ENCODE measurements at places on chromosomes 6 and 20.

- no peak for DNase-seq
These were observed 12.7 kb upstream of the HLA-DRB1 start for GRCh38 chr6:32602383-32602782.

DNA sequence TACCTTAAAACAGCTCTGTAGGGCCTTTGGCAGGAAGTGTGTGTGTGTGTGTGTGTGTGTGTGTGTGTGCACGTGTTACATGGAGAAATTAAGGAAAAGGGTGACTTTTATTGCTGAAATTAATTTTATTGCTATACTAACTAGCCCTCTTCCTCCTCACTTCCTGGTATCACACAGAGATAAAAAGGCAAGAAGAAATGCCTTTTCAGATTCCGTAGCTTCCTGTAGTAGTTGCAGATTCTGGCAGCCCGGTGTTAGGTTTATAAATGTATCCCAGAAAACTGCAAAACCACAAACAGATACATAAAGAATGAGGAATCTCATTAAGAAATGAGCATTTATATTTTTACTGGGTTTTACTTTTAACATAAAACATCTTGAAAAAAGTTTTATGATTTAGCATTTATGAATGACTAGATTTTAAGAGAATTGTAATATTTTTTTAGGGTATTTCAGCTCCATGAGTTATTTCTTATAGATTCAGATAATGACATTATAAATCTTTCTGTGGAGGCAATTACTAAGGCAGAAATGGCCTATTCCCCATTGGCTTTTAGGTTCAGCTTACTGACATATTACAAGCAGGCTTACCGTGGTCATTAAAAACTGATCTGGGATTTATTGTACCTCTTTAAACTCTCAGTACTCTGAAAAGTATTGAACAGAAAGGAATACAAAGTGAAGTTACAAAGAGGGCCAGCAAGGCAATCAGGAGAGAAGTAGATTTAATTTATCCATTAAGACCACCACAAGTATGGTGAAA lies 249.1 kb upstream of the TSHZ2 start:
- no peak for DNase-seq

GRCh38 chr6:149951626-149952025 lies 9.8 kb downstream of the ULBP2 start:
- no peak for DNase-seq

GRCh38 chr20:2535711-2536559 lies 438 bp upstream of the TMC2 start:
- DNase-seq = no peak

DNA sequence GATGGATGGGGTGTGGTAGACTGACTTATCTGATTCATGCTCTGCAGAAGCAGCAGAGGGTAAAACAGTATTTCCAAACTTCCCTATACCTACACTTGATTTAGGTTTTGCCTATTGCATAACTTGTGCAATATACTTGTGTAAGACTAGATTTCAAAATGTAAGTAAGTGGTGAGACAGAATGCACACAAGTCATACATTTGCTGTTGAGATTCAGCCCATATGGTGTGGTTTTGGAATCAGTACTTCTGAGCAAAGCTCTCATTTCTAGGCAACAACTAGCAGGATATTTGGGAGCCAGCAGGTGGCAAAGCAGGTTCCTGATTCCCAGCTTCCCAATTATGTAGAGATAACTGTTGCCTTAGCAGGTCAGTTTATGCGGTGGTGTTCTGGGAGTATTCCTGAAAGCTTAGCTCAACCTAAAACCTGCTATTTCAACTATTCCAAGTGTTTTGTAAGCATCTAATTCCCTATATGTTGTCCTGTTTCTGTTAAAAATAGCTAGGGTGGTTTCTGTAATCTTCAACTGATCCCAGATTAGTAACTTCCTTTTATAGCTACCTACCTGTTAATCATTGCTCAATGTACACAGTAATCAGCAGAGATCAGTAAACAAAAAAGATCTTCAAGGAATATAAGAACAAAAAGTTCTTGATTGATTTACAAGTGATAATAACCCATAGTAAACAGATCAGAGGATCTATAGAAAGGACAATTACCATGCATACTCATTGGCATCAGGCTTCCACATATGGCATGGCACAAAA lies 8.5 kb upstream of the FABP7 start:
- DNase-seq = no peak

DNA sequence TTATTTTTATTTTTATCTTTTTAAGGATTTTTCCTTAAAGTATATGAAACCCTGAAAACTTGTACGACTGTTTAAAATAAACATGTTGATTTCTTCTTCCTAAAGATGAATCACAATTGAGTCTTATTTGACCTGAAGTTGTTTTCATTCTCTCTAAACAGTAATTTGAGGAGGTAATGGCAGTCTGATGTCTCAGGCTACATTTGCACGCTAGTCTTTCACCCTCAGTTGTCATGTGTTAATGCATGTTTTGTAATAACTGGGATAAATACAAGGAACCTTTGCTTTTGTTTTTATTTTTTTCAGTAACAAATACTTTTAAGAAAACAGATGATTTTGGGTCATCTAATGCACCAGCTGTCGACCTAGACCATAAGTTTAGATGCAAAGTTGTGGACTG lies 55.2 kb downstream of the SCAND1 start:
- no peak for DNase-seq

- peak; percentile 45 for DNase-seq
These were observed 49.7 kb upstream of the BHLHE23 start for GRCh38 chr20:63056236-63057170.

DNA sequence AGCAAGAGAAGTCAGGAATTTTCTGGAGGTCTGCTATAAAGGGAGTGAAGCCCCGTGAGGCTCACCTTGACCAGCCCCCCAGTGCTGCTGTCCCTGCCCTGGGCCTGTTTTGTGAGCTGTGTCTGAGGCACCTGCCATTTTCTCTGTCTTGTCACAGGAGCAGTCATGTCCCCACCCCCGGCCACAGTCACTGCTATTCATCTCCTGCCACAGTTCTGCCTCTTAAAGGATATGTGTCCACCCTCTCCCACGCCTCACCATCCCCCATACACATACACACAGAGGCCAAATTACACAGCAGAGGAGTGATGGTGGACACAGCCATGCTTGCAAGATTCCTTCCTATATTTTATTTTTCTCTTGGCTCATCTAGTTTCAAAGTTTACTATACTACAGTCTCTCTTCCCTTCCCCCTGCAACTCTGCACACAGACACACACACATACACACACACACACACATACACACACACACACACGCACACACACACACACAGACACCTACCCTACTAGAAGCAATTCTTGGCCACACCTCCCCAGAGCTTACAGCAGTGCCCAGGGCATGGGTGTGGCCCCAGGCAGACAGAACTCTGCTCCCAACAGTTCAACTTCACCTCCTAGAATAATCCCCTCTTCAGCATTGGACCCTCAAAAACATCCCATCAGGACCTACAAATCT lies 68.7 kb upstream of the TAB2 start:
- no peak for DNase-seq

DNA sequence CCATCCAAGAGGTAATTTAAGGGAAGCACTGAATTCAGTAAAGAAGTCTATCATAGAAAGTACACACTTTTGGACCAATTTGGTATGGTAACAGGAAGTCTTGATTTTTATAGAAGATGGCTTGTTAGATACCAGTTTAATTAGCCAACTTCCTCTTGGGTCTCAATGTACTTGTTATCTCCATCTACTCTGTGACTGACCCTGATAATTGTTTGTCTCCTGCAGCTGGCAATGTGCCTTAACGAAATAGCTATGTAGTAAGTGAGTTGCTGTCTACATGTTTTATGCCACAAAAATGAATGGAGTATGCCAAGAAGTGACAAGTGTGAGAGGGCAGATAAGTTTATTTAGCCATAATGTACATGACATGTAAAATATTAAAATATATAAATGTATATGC lies 410.5 kb upstream of the MAN1A1 start:
- DNase-seq = no peak

- no peak for DNase-seq
These were observed 18.3 kb downstream of the GPX6 start for GRCh38 chr6:28497306-28497705.

GRCh38 chr6:72865467-72865866 lies 243.6 kb downstream of the KCNQ5 start:
- DNase-seq = no peak

GRCh38 chr20:42173440-42173839 lies 555.3 kb upstream of the CHD6 start:
- no peak for DNase-seq

DNA sequence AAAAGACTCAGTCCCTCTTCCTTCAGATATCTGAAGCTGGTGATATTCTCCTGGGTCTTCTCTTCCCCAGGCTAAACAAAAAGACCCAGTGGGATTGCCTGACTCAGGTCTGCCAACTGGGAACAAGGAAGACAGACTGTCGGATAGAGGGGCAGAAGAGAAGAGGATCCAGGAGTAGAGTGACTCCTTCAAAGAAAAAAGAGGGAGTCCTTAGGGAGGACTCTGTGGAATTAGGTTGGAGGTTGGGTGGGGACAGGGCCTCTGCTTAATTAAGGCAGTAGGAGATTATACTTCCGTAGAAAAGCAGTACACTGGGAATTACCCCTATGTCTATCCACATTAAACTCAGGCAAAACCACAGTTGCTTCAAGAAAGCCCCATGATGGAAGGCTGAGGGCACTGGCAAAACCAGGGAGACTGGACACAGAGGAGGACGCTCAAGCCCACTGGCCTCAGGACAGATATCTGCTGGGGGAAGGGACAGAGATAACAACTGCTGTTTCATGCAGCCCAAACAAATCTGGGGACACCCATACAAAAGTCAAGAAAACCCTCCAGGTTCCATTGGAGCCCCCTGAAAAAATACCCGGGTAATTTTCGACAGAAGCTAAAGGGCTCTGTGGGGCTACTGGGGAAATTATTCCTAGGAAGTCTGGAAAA lies 5.7 kb downstream of the BCL2L1 start:
- no peak for DNase-seq

- no peak for DNase-seq
These were observed 36.2 kb upstream of the RGS17 start for GRCh38 chr6:153167061-153167891.

- DNase-seq = no peak
These were observed 1.0 kb upstream of the THBS2 start for GRCh38 chr6:169254456-169255316.

- DNase-seq = no peak
These were observed 1061.8 kb upstream of the CITED2 start for GRCh38 chr6:140436023-140436811.

- DNase-seq = no peak
These were observed 44.9 kb upstream of the TMEM170B start for GRCh38 chr6:11492464-11493290.

GRCh38 chr20:60117065-60117464 lies 158.8 kb downstream of the CDH26 start:
- DNase-seq = no peak

DNA sequence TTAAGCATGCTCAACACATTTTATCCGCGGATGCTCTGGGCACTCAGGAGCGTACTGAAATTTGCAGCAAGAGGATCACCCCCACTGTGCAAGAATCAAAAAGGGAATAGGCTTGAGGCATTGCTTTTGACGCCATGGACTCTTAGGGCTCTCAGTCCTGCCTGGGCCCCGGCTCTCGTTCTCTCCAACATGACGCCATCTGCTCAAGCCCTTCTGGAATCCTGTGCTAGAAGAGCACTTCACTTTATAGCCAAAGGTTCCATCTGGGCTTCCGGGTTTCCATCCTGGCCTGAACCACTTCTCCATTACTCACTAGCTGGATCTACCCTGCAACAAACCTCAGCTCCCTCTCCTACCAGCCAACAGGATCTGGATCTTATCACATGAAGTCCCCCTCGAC lies 105.3 kb downstream of the FOXF2 start:
- no peak for DNase-seq

DNA sequence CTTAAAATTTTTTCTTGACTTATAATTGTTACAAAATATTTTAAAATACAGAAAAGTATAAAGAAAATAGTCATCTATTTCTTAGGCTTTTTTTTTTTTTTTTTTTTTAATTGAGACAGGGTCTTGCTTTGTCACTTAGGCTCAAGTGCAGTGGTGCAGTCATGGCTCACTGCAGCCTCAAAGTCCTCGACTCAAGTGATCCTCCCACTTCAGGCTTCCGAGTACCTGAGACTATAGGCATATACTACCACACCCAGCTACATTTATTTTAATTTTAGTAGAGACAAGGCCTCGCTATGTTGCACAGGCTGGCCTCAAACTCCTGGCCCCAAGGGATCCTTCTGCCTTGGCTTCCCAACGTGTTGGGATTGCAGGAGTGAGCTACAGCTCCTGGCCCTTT lies 5.3 kb upstream of the ACAT2 start:
- no peak for DNase-seq

All from Right ventricle myocardium superior (tissue), 1 donor.